ENCODE measurements at places on chromosomes 16 and 17. TPM values are rescaled to one million over a fixed set of nuclear protein-coding genes. Genes with fewer than 3 reads are reported as not detected.
A peak's percentile ranks its signal among the peaks of the same experiment; 100 is the strongest.

DNA sequence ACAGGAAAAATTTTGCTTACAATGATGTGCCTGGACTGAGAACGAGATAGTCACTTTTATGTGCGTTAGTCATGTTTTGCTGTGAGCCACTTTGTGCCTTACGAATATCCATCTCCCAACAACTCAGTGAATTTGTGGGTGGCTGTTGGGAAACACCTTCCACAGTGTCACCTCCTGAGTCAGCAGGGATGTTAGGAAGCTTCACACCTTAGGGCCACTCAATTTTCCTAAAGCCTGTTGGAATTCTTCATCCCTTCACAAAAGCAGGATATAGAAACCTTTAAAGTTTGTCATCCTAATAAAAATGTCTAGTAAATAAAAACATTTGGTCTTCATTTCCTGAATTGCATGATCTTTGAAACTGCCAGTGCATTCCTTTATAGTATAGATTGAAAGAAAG lies 4.3 kb upstream of the KRTAP3-1 start:
- DNase-seq = no peak

GRCh38 chr17:80834893-80835275 lies 156.8 kb upstream of the CHMP6 start:
- DNase-seq = no peak

DNA sequence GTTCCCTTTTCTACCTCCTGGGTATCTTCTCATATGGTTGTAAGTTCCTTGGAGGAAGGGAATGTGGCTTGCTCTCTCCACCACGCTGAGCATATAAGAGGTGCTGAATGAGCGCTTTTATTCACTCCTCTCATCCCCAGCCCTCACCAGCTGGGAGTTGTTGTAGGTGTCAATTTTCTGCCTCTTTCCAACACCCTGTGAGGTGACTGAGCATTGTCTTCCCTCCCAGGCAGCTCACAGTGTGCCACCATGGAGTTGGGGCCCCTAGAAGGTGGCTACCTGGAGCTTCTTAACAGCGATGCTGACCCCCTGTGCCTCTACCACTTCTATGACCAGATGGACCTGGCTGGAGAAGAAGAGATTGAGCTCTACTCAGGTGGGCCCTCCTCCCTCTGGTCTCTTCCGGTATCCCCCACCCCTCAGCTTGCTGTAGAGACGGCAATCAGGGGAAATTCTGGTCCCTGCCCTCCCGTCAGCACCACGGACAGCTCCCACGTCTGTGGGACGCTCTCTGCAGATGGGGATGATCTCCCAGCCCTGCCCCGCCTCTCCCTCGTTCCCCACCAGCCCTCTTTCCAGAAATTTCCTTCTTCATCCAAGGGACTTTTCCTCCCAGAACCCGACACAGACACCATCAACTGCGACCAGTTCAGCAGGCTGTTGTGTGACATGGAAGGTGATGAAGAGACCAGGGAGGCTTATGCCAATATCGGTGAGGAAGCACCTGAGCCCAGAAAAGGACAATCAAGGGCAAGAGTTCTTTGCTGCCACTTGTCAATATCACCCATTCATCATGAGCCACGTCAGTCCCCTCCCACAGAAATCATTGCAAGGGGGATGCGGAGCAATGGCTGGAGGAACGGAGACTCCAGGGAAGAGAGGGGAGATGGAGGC lies 18.3 kb downstream of the CIITA start:
- DNase-seq = no peak

The COASY gene
- 19.2 TPM for total RNA-seq

The TNFRSF12A gene
- 128 TPM for total RNA-seq

GRCh38 chr17:67602974-67603373 lies 114.8 kb upstream of the NOL11 start:
- DNase-seq = peak; percentile 68

The SULT1A2 gene
- total RNA-seq = not detected

GRCh38 chr17:8991514-8992285 lies 26.2 kb upstream of the PIK3R5 start:
- DNase-seq = peak; percentile 39

DNA sequence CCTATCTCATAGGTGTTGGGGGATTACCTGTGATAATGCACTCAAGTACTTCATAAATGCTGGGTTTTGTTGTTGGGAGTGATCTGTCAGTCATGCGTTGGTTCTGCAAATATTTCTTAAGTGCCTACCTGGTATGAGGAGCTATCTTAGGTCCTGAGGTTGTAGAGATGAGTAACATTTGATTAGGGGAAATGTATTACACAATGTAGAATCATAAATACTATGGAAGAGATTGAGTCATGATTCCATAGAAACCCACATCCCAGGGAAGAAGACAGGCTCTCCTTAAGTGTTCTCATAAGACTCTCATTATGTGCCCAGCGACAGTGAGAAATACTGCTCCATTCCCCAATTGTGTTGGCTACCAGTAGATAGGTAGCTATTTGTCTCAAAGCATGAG lies 240.1 kb downstream of the FTO start:
- DNase-seq = no peak

- DNase-seq = no peak
These were observed 27.0 kb upstream of the NFAT5 start for GRCh38 chr16:69538808-69539207.

The CBX2 gene
- 35.8 TPM for total RNA-seq

DNA sequence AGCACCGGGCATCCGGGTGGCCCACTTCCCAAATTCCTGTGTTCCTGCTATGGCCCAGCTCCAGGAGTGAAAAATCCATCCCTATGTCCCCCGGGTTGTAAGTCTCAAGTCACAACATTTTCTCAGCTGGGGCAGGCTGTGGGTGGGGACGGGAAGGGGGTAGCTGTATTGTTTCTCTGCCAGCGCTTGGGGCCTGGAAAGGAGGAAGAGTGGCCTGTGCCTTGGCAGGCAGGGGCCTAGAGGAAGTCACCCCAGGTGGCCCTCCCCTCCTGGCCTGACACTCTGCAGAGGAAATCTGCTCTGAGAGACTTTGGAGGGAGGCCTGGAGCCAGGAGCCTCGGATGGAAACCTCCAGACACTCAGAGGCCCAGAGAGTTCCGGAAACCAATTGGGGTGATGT lies 10.6 kb upstream of the SCN4A start:
- no peak for DNase-seq

DNA sequence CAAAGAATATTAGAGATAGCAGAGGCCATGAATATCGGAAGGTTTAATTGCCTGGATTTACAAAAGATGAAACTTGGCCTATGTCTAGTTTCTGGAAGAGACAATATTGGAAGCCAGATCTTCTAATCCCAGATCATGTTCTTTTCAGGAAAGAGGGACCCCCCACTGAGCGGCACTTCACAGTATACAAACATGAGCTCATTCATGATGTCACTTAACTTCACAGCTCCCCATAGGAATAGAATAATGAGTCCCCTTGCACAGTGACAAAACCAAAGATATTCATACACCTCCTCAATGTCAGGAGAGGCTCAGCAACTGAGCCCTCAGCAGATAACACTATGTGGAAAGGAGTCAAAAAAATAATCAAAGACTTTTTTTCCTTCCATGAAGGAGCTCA lies 147.5 kb downstream of the CDH11 start:
- DNase-seq = no peak

The ARHGAP23 gene
- total RNA-seq = 2.4 TPM

The FBXL16 gene
- 14.6 TPM for total RNA-seq

DNA sequence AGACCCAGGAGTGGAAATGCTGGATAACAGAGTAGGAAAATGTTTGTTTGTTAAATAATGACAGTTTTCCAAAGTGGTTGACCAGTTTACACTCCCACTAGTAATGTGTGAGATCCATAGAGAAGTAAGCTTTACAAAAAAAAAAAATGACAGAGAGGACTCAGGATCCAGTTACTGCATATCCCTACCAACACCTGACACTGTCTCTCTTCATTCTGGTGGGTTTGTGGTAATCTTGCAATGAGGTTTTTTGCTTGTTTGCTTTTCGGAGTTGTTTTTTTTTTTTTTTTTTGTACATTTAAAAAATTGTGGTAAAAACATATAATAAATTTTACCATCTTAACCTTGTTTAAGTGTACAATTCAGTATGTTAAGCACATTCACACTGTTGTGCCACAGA lies 23.6 kb upstream of the HOXB9 start:
- DNase-seq = no peak

The CTF1 gene
- 2.1 TPM for total RNA-seq

GRCh38 chr16:24875466-24875865 lies 29.7 kb downstream of the SLC5A11 start:
- DNase-seq = no peak

GRCh38 chr16:75026892-75027391 lies 28.1 kb downstream of the ZNRF1 start:
- no peak for DNase-seq
